ENCODE measurements at places on chromosomes 5 and 9.

GRCh38 chr5:9815051-9815450, 184.9 kb upstream of the TAS2R1 start:
- DNase-seq: no peak

GRCh38 chr5:172727551-172727950, 43.4 kb downstream of the DUSP1 start:
- no peak for DNase-seq

DNA sequence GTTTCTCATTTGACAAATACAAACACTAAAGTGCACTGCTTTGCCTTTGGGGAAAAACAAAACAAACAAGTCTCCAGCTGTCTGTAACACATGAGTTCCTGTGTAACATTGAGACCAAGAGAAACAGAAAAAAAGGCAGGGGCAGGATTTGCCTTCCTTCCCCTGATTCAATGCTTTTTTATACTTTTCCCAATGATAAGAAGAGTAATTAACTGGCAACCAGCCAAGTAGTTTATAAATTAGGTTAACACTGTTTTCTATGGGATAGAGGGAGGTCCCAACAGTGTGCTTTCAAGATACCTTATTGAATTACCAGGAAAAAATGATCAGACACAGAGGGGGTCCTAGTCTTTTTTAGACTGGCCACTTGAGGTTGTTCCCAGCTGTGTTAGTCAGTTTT, 346.8 kb downstream of the TRIM36 start:
- DNase-seq: no peak

DNA sequence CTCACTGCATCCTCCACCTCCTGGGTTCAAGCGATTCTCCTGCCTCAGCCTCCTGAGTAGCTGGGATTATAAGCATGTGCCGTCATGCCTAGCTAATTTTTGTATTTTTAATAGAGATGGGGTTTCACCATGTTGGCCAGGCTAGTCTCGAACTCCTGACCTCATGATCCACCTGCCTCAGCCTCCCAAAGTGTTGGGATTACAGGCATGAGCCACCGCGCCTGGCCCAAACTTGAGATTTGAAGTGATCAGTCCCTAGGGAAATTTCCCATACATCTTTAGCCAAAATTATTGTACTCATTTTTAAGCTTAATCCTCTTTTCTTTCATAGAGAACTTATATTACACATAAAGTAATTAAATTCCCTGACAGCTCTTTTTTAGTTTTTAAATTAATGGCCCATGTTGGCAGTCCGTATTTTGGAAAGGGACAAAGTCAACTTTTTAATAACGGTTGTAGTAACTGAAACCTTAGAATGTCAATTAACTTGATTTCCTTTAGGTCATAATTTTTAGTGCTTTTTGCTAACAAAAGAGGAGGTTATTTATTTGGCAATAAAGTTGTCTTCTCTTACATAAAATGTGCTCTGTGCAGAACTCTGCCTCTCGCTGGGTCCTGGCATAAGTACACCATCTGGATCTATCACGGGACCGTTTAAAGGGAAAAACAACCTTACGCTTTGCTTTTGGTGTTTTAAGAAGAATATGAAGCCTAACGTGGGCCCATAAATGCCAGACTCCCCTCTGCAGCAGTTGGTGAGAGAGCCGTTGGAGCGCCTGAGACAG, 142.3 kb upstream of the OTULINL start:
- no peak for DNase-seq

- no peak for DNase-seq
Observed at GRCh38 chr5:38258042-38258318, 379 bp upstream of the EGFLAM start.

DNA sequence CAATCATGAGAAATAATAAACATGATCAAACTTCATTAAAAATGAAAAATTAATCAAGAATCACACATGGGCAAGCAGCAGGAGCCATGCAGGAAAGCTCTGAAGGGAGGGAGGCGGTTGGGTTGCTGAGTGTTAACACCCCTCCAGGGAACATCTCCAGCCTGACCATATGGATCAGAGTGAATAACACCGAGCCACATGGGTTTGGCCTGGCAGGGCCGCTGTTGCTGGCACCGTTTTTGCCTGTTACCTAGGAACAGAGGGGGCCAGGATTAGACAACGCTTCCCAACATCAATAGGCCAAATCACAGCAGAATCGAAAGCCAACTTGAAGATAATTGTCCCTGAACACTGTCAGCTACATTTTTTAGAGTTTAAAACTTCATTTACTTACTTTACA, 160.2 kb downstream of the DENND1A start:
- no peak for DNase-seq
